ENCODE measurements at places on chromosomes 16 and 17.

DNA sequence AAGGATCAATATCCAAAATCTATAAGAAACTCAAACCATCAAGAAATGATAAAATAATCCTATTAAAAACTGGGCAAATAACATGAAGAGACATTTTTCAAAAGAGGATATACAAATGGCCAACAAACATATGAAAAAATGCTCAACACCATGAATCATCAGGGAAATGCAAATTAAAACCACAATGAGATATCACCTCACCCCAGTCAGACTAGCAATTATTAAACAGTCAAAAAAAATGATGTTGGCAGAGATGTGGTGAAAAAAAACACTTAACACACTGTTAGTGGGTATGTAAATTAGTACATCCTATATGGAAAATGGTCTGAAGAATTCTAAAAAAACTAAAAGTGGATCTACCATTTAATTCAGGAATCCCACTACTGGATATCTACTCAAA is 379.0 kb upstream of the SOX9 start:
- no peak for DNase-seq

- no peak for DNase-seq
These were observed 3.0 kb downstream of the IL27 start for GRCh38 chr16:28503470-28504259.

GRCh38 chr17:14149751-14150150 is 80.4 kb downstream of the COX10 start:
- DNase-seq = no peak

DNA sequence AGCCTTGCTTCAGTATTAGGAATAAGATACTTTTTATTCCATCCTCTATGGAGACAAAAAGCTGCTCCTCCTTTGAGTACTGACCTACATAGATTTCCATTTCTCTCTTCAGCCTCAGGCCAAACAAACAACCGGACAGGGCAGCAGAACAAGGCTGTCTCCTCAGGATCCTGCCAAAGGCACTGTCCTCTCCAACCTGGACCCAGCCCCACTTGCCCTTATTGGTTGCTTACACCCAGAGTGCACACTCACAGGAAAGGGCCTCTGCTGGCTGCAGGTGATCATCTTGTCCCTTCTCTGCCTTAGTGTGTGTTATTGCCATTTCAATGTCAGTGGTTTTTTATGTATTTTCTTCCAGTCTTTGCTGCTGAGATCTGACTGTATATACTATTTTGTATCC is 26.6 kb downstream of the LIG3 start:
- no peak for DNase-seq

DNA sequence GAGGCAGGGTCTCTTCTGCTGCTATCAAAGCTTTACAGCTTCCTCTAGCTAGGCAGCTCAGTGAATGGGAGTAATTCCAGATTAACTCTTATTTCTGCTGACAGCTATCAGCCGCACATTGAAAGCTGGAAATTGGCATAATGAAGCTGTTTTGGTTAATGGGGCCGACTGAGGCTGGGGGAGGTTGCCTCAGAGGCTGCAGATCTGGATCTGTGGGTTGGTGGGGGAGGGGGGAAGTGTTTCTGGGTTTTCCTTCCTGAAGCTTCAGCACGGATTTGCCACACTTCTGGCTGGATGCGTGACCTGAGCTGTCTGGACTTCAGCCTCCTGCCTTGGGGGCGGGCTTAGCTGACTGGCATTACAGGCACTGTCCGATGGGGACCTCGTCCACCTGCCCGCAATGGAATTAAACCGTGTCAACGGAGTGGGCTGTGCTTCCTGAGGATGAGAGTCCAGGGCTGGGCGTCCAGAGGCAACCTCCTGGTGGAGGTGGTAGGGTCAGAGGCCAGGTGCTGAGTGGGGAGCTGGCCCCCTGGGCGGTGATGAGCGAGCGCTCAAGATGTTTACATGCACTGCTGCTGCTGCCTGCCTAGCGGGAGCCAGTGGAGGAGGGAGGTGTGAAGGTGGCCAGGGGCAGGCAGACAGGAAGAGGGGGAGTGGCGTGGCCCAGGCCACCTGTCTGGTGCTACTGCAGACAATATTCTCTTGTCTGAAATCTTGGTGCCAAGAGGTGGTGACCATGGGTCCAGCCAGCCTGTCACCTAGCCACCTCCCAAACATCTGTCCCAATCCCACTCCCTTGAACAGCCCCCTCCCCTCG is 6.7 kb upstream of the ABCC3 start:
- DNase-seq = no peak

GRCh38 chr16:15607700-15608396 is 35.1 kb downstream of the MARF1 start:
- DNase-seq = no peak

DNA sequence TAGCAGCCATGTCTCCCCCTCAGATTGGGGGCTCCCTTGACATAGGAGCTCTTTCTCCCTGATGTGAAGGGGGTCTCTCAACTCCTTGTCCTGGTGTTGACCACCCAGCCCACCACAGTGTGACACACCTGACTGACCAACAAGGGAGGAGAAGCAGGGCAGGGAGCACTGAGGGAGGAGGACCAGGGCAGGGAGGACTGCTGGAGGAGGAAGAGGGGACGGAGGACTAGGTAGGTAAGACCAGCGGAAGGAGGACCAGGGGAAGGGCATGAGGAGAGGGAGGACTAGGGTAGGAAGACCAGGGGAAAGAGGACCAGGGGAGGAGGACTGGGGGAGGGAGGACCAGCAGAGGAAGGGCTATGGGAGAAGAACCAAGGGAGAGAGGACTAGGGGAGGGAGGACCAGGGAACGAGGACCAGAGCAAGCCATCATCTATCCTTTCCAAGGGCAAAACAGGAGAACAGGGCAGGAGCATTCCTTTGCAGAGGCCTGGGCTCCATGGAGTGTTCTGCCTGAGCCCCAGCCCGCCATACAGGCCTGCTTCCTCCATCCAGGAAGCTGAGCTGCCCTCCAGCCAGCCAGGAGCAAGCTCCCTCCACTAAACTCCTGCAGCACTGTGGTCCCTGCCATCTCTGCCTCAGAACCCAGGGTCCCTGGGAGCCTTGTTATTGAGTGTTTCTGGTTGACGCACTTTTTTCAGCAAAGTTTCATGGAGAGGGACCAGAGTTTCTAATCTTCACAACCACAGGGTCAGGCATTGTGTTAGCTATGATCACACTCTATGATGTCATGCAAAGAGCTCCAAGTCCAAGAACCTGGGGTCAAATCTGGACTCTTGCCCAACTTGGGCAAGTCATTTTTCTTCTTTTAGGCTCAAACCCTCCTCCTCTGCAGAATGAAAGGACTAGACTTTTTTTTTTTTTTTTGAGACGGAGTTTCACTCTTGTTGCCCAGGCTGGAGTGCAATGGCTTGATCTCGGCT is 15.4 kb upstream of the KRT17 start:
- no peak for DNase-seq

GRCh38 chr16:68309799-68310198 is 947 bp downstream of the SLC7A6OS start:
- peak; percentile 28 for DNase-seq

DNA sequence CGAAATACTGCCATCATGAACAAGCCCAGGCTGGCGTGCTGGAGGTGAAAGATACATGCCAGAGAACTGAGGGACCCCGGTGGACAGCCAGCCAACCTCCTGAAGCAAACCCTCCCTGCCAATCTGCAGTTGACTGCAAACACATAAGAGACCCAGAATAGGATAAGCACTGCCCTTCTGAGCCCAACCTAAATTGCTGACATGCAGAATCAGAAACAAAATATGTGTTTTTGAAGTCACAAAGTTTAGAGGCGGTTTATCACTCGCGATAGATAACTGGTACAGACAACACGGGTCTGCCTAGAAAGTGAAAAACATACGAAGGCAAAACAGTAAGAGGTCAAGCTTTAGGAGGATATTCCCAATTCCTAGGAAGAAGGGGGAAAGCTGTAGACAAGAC is 14.6 kb downstream of the TOX3 start:
- DNase-seq = no peak

GRCh38 chr16:81885976-81886586 is 107.0 kb downstream of the PLCG2 start:
- peak; percentile 37 for DNase-seq

DNA sequence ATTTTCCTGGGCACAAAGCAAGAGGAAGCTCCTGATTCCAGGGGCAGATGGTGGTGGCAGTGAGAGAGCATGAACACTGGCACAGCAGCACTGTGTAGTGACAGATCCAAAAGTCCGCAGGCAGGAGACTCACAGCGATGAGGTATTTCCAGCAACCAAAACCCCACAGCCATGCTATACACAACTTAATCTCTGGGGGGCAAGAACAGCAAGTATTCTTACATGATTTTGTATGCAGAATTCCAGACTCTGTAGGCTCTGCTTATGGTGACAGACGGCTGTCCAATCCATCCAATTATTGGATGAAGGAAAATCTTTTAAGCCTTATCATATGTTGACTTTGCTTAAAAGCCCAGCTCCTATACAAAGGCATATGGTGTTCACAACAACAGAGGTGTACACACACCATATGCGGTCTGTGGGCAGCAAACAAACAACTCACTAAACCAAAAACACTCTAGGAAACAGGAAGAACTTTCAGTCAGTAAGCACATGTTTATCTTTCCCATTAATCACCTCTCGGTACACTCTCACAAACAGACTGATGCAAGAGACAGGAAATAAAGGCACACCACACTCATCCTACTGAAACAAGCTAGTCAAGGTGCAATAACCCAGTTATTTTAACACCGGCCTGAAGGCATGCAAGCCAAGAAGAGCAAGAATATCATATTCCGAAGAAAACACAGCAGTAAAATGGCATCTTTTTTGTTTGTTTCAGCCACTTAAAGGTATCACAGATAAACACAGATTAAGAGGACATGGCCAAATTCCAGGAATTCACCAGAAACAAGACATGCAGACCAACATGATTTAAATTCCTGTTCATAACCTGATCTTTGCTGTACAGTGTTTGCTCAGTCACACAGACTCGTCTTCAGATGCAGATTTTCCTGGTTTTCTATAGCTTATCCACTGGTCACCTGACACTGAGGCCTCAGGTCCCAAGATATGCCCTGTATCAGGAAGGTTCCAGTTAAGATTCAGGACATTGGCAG is 47.8 kb downstream of the ERN1 start:
- peak; percentile 88 for DNase-seq

GRCh38 chr16:46857368-46857945 is 26.5 kb upstream of the C16orf87 start:
- no peak for DNase-seq

- DNase-seq = no peak
These were observed 46.0 kb downstream of the SDK2 start for GRCh38 chr17:73598212-73598611.

DNA sequence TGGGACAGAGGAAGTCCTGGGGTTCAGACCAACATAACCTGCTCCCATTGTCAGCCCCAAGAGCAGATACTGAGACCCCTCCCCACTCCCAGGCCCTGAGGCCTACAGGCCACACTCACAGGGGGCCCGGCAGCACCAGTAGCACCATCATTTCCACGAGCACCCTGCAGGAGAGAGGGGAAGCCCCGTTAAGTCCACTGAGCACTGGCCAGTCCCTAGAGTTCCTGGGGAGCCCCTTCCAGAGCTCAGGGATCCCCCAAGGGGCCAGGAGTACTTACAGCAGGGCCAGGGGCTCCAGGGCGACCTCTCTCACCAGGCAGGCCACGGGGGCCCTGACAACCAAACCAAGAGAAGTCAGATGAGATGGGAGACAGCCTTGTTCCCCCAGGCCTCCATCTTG is 5.4 kb downstream of the COL1A1 start:
- DNase-seq = no peak

- no peak for DNase-seq
These were observed 19.3 kb downstream of the ITGAL start for GRCh38 chr16:30491744-30492308.

GRCh38 chr16:86521236-86522197 is 11.2 kb downstream of the FOXF1 start:
- DNase-seq = no peak

GRCh38 chr17:3917391-3917931 is 1.2 kb upstream of the P2RX1 start:
- no peak for DNase-seq

DNA sequence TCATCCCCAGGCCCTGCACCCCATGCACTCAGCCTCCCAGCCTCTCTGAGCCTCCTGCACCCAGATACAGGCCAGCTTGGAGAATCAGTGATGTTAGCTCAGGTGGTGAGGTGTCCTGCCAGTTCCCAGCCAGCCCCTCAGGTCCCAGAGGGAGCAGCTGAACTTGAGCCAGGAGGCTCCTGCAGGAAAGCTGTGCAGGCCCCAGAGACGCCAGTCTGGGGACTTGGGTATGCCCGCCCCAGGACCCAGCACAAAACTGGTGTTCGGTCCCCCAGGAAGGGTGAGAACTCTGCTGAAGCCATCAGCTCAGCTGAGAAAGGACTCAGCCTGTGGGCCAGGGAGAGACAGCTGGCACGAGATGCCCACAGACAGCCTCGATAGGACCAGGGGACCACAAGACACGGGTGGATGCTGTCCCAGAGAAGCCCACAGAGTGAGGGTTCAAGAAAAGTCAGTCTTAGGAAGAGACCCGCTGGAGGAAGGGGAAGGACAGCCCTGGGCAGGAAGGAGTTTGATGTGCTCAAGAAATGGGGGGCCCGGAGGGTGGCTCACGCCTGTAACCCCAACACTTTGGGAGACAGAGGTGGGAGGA is 11.0 kb downstream of the ENDOV start:
- no peak for DNase-seq

DNA sequence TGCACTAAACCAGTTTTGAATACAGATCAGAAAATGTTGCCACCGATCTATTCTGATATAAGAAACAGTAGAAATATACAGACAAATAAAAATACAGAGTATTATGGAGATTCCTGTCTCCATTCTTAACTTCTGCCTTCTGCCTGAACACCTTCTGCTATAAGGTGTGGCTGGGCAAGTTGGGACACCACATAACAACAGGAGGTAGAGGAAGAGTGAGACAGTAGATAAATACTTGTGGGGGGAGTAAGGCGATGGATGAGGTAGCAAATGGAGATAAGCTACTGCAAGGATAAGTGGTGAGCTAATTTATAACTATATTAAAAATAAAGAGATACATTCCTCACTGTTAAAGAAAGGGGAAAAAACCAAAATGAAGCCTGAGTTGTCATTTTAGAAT is 143.7 kb downstream of the CDH8 start:
- DNase-seq = no peak

- DNase-seq = no peak
These were observed 381.3 kb upstream of the MAF start for GRCh38 chr16:79981814-79982213.

DNA sequence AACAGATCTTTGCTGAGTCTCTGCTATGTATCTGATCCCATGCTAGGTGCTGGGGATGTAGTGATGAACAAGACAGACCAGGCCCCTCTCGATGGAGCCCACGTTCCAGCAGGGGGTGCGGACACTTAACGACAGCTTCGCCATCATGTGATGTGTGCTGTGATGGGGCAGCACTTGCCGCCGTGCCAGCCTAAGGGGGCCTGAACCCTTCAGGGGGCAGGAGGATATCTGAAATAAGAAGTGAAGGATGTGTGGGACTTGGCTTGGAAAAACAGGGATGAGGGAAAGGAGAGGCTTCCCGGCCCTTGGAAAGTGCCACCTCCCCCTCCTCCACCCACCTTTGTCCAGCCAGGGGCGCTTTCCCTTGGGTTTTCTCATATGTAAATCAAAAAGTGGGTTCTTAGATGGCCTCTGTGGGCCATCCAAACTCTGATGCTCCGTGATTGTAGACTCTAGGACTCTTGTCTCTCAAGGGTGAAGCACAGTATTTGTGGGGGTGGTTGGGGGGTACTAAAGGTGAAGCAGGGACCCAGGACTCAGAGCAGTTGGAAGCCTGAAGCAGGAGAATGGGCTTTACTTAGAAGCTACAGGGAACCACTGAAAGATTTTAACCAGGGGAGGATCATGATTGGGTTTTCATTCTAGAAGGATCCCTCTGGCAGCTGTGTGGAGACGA is 4.0 kb upstream of the DLX3 start:
- no peak for DNase-seq

GRCh38 chr17:43068570-43069367 is 43.7 kb downstream of the RND2 start:
- DNase-seq = no peak

- peak; percentile 78 for DNase-seq
These were observed 7.9 kb upstream of the RPL23 start for GRCh38 chr17:38861399-38861843.
